ENCODE measurements at places on chromosomes 5 and 9.
A peak's percentile ranks its signal among the peaks of the same experiment; 100 is the strongest.

- DNase-seq, result peak; percentile 70
Measured at GRCh38 chr5:142866563-142867275, 96.5 kb downstream of the ARHGAP26 start.

- no peak for DNase-seq
Measured at GRCh38 chr9:73141282-73141681, 10.4 kb upstream of the ANXA1 start.

DNA sequence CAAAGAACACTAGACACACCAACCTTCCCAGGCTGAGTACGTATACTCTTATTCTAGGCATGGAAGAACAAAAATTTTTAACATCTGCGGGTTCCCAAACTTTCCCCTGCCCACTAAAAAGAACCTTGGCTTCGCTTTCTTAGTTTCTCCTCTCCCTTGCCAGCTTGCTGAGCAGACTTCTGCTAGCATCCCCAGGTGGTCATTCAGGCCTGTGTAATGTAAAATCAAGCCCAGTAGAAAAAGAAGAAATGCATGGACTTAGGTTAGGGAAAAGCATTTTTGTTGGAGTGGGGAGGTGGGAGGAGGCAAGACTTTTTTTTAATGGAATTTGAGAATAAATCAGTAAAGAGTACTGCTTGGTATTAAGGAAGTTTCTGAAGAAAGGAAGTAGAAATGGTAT is 331.0 kb upstream of the TLE4 start:
- DNase-seq, result no peak

GRCh38 chr9:84456527-84456926 is 116.0 kb upstream of the SLC28A3 start:
- DNase-seq, result no peak

DNA sequence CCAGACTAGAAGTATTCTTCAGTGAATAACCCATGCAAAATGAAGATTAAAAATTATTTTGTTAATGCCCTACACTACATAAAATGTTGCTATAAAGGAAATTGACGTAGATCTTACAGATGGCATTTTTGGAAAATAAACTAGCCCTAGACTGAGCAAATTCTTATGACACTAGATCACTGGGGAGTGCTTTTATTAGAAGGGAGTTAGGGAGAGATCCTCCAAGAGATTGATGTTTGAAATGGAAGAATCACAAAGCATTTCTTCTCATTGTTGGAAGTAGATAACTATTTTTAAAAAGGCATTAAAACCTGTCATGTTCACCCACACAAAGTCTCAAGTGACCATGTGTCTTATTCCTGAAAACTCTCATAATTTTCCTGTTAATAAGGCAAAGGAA is 351.1 kb upstream of the TLE4 start:
- DNase-seq, result no peak

DNA sequence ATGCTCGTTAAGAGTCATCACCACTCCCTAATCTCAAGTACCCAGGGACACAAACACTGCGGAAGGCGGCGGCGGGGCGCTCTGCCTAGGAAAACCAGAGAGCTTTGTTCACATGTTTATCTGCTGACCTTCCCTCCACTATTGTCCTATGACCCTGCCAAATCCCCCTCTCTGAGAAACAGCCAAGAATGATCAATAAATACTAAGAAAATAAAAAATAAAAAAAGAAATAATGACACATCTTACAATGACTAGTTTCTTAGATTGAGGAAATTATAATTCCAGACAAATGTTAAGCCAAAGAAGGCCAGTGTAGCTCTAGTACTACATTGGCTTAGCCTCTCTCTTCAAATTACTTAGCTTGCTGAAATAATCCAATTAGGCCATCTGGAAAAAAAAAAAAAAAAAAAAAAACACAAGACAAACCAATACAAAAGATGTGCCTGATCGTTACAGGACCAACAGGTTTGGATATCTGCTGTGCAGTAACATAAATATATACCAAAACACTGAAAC is 58.0 kb downstream of the ANXA2R start:
- no peak for DNase-seq

DNA sequence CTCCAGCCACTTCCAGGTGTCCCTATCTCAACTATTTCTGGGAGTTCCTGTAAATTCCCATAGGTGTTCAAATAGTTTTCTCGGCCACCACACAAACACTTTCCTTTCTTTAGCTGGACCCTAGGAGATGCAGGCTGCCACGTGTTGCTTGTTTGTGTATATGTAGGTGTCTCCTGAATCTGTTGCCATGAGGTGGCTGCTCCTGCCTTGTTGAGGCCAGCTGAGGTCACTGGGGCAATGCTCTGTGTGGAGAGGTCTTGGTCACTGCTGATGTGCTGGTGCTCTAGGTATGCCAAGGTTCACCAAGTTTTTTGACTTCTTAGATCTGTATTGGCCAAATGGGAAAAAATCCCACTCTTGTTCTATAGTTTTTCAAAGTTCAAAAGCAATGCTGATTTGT is 132.5 kb upstream of the CHD1 start:
- no peak for DNase-seq

- no peak for DNase-seq
Measured at GRCh38 chr9:96251451-96251850, 50.5 kb downstream of the HSD17B3 start.

DNA sequence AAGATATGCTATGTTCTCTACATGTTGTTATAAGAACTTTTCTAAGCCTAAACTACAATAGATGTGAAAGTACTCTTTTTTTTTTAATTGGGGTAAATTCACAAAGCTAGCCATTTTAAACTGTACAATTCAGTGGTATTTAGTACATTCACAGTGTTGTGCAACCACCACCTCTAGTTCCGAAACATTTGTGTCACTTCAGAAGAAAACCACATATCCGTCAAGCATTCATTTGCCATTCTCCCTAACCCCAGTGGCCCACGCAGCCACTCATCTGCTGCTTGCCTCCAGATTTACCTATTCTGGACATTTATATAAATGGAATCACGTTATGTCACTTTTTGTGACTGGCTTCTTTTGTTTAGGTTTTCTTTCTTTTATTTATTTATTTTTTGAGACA is 43.1 kb downstream of the SPTAN1 start:
- no peak for DNase-seq

GRCh38 chr5:181566-181965 is 9.7 kb upstream of the LRRC14B start:
- DNase-seq, result no peak

GRCh38 chr9:127388037-127388855 is 8.7 kb upstream of the SLC2A8 start:
- DNase-seq, result peak; percentile 92

- no peak for DNase-seq
Measured at GRCh38 chr9:70060148-70060882, 16.7 kb downstream of the MAMDC2 start.

- no peak for DNase-seq
Measured at GRCh38 chr5:165495829-165496380, 1990.5 kb downstream of the MAT2B start.

GRCh38 chr5:9954869-9955268 is 294.8 kb downstream of the ATPSCKMT start:
- DNase-seq, result no peak
